ENCODE measurements at places on chromosomes 7 and 10.

GRCh38 chr10:10787586-10787985 lies 230.1 kb upstream of the CELF2 start:
- no peak for DNase-seq

DNA sequence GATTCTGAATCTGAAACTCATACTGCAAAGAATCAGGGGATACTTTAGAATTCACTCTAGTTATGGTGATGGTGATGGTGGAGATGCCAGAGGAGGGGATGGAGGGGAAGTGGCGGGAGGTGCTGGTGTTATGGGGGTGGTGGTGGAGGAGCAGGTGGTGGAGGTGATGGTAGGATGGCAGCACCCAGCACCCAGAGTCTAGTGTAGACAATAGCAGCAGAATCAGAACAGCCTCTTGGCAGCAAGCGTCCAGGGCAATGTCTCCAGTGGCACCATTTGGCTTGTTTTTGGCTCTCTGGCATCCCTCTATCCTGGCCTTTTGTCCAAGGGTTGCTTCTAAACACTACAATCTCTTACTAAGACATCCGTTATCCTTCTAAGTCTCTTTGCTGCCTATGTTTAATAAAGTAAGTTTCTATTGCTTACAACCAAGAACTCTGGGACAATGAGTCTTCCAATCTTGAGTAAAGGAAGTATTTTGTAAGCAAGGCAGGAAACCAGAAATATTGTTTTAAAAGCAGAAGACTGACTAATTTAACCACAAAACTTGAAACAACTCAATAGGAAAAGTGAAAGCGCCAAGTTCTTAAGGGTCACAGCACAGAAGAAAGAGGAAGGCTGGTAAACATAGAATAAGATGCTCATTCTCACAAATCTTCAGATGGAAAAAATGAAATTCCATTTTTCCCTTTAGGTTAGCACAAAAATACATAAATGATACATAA lies 42.4 kb upstream of the GDF10 start:
- DNase-seq, result no peak

GRCh38 chr10:75838486-75838885 lies 407.1 kb downstream of the LRMDA start:
- DNase-seq, result no peak

- no peak for DNase-seq
Measured at GRCh38 chr7:144969787-144970186, 133.9 kb upstream of the TPK1 start.

DNA sequence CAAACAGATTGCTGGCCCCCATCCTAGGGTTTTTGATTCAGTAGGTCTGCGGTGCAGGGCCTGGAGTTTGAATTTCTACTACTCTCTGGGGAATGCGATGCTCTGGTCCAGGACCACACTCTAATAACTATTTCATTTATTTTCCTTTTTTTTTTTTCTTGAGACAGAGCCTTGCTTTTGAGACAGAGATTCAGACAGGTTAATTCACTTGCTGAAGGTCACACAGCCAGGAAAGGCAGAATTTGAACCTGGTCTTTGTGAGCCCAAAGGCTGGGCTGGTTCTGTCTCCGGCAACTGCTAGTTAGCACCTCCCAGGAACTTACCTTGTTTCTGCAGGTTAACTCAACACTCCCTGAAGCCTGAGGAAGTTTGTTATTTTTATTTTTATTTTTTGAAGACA lies 11.5 kb downstream of the SPACDR start:
- DNase-seq, result no peak

DNA sequence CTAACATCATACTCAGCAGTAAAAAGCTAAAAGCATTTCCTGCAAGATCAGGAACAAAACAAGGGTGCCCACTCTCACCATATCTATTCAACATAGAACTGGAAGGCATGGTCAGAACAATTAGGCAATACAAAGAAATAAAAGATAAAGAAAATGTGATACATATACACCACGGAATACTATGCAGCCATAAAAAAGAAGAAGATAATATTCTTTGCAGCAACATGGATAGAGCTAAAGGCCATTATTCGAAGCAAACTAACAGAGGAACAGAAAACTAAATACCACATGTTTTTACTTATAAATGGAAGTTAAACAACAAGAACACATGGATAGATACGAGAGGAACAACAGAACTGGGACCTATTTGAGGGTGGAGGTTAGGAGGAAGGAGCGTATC lies 652.7 kb downstream of the GRID1 start:
- DNase-seq, result no peak

- no peak for DNase-seq
Measured at GRCh38 chr10:56317603-56318002, 43.5 kb downstream of the ZWINT start.

DNA sequence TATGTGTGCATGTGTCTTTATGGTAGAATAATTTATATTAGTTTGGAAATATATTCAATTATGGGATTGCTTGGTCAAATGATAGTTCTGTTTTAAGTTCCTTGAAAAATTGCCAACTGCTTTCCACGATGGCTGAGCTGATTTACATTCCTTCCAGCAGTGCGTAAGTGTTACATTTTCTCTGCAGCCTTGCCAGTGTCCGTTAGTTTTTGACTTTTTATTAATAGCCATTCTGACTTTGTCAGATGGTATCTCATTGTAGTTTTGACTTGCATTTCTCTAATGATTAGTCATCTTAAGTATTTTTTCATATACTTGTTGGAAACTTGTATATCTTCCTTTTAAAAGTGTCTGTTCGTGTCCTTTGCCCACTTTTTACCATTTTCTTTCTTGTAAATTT lies 434.2 kb upstream of the POT1 start:
- DNase-seq, result no peak

GRCh38 chr7:118179191-118179590 lies 4.8 kb upstream of the LSM8 start:
- no peak for DNase-seq

Data from T-helper 1 cell (primary cell).